ENCODE measurements at places on chromosomes 7 and 10.

GRCh38 chr10:83140811-83141210, 998.5 kb upstream of the GHITM start:
- DNase-seq = no peak

DNA sequence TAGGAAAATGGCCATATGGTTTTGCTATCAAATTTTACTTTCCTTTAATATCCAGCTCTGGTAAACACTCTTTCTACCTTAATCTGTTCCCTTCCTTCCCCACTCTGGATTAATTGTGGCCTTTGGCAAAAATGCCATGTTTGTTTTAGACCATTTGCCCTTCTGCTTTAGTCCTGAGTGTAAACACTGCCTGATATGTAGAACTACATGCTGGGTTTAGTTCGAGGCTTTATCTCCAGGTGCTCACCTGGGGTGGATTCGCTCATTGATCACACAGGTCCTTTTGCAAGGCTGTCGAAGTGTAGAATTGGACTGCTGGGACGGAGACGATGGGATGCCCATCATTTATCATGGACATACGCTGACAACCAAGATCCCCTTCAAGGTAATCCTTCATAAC, 94.1 kb downstream of the NOC3L start:
- DNase-seq = no peak

GRCh38 chr10:119231654-119232053, 24.3 kb downstream of the GRK5 start:
- DNase-seq = no peak

DNA sequence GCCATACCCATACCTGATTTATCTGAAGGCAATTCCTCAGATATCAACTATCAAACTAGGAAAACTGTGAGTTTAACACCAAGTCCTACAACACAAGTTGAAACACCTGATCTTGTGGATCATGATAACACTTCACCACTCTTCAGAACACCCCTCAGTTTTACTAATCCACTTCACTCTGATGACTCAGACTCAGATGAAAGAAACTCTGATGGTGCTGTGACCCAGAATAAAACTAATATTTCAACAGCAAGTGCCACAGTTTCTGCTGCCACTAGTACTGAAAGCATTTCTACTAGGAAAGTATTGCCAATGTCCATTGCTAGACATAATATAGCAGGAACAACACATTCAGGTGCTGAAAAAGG, 69.0 kb upstream of the RSBN1L start:
- no peak for DNase-seq

DNA sequence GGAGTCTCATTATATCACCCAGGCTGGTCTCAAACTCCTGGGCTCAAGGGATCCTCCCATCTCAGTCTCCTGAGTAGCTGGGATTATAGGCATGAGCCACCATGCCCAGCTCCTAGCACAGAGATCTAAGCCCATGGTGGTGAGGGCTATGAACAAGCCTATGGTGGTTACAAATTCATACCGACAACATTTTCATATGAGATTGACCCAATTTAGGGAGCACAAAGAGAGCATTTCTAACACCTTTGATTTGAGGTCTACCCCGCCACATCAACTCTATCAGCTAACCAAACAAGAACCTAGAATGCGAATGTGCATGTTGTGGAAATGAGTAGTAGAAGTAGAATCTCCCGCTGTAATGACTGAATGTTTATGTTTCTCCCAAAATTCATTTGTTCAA, 14.2 kb upstream of the PRF1 start:
- no peak for DNase-seq

All from stimulated activated naive CD8-positive, alpha-beta T cell treated with anti-CD3 and anti-CD28 coated beads, Interleukin-15, amount 100 ng/mL, for 72 hours (primary cell).